GM18507 (cell line): ENCODE measurements at places on chromosomes 16 and 17.

DNA sequence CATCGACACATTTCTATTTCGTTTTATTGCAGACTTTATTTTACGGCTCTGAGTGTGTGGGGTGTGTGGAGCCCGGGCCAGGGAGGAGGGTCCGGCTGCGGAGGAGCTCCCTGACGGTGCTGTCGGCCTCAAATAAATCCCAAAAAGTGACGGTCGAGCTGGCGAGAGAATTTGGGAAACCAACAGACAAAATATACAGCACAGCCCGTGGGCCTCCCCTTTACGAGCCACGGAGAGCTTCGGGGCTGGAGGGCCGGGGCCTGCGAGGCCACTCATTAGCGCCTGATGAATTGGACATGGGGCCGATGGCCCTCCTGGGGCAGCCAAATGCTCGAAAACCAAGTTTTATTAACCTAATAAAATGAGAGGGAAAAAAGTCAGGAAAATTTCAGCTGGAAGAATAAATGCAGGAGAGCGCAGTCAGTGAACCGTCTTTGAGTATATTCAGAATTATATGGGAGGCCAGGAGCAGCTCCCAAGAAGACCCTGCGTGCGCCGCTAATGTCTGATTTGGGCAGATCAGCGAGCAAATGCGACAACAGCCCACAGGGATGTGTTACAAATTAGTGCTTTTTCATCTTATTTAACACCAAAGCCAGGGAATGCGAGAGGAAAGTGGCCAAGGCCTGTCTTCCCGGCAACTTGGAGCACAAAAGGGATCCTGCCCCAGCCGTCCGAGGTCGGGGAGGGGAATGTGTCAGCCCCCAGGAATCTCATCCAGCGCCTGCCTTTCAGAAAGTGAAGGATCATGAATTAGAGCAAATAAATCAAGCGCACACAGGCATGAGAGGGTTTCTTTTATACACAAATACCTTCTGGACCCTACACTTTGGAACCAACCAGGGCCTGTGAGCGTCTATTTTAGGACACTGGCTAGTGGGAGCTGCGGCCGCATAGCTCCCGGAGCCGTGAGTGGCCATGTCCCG lies 249.1 kb downstream of the C16orf95 start:
- no peak for DNase-seq

DNA sequence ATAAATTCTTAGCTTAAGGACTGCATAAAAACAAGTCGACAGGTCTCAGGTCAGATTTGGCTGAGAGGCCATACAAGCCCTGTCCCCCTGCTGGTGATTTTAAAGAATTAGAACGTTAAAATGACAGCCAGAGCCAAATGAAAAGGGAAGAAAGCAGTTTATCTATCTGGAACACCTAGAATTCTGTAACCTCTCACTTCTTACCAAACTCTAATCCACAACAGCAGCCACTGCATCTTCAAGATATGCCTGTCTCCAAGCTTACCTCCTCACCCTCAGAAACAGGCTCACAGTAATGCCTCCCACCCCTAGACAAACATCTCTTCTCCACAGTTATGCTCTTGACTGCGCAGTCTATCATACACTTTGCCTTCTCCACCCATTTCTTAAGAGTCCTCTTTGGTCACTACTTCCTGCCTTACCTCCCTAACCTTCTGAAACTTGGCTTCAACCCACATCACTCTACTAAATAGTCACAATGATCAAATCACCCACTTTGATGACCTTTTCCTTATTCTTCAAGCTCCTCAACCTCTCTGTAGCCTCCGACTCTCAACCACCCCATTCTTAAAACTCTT lies 14.2 kb downstream of the ANKFY1 start:
- peak; percentile 20 for DNase-seq

DNA sequence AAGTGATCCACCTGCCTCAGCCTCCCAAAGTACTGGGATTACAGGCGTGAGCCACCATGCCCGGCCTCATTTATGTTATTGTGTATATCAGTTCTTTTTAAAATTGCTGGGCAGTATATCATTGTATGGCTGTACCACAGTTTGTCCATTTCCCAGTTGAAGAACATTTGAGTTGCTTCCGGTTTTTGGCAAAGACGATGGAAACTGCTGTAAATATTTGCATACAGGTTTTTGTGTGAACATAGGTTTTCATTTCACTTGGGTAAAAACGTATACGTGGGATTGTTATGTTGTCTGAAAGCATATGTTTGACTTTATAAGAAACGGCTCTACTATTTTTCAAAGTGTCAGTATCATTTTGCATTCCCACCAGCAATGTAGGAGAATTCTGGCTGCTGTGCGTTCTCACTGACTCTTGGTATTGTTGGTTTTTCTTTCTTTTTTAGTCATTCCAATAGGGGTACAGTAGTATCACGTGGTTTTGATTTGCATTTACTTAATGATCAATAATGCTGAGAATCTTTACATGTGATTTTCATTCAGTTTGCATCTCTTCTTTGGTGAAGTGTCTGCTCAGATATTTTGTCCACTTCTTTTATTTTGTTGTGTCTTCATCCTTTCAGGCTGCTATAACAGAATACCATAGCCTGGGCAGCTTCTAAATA lies 63.2 kb upstream of the GOT2 start:
- DNase-seq = no peak

DNA sequence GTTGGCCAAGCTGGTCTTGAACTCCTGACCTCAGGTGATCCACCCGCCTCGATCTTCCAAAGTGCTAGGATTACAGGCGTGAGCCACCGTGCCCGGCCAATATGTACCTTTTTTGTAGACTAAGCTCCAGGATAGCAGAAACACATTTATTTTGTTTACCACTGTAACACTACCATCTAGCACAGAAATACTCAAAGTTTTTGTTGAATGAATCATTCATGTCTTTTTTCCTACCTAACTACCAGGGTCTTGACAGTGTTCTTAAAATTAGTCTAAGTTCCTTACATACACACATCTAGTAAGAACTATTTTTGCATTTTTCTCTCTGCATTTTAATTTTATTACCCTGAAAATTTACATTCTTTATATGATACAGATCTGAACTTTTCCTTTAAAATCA lies 44.4 kb downstream of the AKAP10 start:
- no peak for DNase-seq

- DNase-seq = no peak
These were observed 4.2 kb downstream of the CDRT4 start for GRCh38 chr17:15462976-15463772.

GRCh38 chr17:58693208-58693607 lies 806 bp downstream of the RAD51C start:
- no peak for DNase-seq

DNA sequence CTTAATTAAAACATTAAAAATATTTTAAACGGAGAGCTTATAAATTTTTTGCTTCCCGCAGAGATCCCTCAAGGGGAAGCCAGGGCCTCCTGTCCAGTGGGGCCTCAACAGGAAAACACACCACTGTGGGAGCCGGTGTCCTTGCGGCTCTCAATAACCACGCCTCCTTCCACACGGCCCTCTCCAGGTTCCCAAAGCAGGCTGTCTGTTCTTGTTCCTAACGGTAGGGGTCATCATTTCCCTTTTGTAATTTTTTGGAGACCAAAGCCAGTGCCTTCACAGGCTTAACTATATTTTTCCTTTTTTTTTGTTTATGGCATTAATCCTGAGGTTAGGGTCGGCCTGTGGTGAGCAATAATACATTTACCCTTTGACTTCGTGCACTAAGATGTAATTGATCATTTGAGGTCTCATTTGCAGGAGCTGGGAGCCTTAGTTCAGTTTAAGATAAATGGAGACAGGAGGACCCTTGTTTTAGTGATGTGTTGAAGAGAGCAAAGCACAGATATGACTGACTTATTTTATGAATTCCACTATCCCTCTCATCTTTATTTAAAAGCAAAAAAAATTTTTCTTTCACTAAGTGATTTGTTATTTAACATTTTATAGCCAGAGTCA lies 77.5 kb upstream of the N4BP1 start:
- peak; percentile 53 for DNase-seq

- no peak for DNase-seq
These were observed 7.9 kb downstream of the CLUAP1 start for GRCh38 chr16:3508736-3509135.

- no peak for DNase-seq
These were observed 7.6 kb downstream of the ITGA2B start for GRCh38 chr17:44381810-44382305.

DNA sequence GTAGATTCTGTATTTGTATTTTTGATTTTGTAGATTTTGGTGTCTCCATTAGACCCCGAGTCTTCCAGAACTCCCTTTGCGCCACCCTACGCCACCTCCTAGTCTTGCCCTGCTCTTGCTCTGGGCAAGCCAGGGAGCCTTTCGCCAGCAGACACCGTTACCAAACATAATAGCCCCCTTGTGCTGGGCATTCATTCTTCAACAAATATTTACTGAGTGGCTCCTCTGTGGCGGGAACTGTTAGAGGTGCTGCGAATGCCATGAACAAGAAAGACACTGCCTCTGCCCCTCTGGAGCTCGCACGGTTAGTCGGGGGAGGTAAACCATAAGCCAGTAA lies 841 bp upstream of the GPT2 start:
- DNase-seq = no peak

DNA sequence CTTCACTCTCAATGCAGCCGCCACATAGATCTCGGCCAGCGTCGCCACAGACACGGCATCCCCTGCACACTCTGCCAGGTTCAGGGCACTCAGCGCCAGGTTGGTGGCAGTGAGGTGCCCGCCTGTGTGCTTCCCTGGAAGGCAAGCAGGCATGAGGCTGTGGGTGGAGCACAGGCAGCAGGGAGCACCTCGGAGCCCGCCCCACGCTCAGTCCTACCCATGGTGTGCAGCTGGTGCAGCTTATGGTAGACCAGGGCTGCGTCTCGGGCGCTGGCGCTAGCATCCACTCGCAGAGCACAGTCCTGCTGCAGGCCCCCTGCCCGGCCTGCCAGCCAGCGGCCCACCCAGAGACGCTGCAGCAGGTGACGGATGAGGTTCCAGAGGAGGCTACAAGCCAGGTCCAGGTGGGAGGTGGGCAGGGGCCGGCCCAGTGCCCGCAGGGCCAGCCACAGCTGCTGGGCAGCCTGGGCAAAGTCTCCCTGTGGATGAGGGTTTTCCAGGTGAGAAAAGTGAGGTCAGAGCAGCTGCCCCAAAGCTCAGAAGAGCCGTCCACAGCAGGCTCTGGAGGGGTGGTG lies 20.5 kb downstream of the SREBF1 start:
- DNase-seq = no peak

DNA sequence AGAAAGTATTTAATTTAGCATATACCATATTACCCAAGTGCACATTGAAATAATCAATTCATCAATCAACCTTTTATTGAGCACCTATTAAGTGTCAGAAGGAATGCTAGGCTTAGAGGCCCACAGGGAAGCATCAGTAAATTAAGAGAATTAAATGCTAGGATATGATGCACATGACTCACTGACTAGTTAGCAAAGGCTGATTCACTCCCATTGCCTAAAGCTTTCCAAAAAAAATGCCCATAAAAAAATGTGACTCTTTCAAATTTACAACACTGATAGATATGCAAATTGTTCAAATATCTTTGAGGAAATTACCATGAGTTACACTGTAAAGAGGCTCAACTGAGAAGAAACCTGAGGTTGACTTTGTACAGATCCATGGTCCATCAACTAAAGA lies 883.3 kb downstream of the CDH11 start:
- no peak for DNase-seq

GRCh38 chr16:86520317-86521210 lies 10.2 kb downstream of the FOXF1 start:
- DNase-seq = no peak

DNA sequence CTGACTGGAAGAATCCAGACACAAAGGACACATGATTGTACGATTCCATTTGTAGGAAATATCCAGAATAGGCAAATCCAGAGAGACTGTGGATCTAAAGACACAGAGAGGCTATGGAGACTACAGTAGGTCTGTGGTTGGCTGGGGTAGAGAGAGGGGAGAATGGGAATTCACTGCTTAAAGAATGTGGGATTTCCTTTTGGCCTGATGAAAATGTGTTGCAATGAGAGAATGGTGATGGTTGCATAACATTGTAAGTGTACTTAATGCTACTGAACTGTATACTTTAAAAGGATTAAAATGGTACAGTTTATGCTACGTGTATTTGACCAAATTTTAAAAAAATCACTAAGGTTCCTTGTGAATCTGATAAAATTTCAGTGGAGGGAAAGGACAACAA lies 62.1 kb downstream of the GPRC5B start:
- DNase-seq = no peak

GRCh38 chr17:63512896-63513644 lies 10.1 kb upstream of the KCNH6 start:
- no peak for DNase-seq

GRCh38 chr17:60455378-60455777 lies 33.1 kb downstream of the CHCT1 start:
- no peak for DNase-seq

- no peak for DNase-seq
These were observed 128.4 kb upstream of the TNRC6C start for GRCh38 chr17:77829843-77830799.
